ENCODE measurements at places on chromosomes 3 and 15.

- DNase-seq = no peak
These were observed 3.3 kb downstream of the VPS8 start for GRCh38 chr3:184815046-184815930.

- DNase-seq = no peak
These were observed 202.9 kb upstream of the CADM2 start for GRCh38 chr3:84755860-84756259.

DNA sequence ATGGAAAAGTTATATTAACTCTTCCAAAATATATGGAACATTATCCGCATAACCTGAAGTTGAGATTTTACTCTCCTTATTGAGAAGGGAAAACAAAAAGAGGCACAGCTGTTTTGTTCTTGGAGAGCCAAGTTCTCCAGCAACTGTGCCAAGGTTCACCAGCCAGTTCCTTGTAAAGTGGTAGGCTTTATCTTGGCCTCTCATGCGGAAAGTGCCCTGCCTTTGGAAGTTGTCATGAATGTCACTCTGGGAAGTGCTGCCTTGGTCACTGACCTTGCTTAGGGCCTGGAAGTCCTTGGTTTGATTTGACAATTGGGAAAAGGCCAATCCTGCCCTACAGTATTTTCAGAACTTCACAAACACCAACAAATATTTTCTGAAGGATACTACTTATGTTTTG lies 44.2 kb upstream of the THRB start:
- no peak for DNase-seq

- no peak for DNase-seq
These were observed 25.4 kb downstream of the CYP8B1 start for GRCh38 chr3:42850263-42850662.

- no peak for DNase-seq
These were observed 15.4 kb downstream of the RNF13 start for GRCh38 chr3:149828390-149828789.

DNA sequence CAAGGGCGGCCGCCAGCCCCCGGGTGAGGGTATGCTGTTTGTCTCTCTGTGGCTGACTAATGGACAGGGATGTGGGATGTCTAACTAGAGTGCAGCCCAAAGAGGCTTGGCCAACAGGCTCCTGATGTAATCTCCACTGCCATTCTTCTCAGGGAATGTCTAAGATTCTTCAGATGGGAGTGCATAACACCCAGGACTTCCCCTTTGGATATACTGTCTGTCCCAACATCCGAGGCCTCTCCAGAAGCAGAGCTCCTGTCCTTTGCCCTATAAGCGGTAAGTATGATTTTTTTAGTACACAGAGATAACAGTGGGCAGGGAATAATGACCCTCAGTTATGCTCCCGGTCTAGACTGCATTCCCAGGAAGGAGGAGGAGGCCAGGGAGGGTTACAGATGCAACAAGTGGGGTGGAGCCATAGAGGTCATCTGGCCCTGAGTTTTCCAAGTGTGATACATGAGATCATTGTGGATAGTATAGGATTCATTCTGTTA lies 62.5 kb upstream of the SLCO2A1 start:
- DNase-seq = no peak

GRCh38 chr3:123648696-123649405 lies 64.0 kb upstream of the HACD2 start:
- DNase-seq = no peak

DNA sequence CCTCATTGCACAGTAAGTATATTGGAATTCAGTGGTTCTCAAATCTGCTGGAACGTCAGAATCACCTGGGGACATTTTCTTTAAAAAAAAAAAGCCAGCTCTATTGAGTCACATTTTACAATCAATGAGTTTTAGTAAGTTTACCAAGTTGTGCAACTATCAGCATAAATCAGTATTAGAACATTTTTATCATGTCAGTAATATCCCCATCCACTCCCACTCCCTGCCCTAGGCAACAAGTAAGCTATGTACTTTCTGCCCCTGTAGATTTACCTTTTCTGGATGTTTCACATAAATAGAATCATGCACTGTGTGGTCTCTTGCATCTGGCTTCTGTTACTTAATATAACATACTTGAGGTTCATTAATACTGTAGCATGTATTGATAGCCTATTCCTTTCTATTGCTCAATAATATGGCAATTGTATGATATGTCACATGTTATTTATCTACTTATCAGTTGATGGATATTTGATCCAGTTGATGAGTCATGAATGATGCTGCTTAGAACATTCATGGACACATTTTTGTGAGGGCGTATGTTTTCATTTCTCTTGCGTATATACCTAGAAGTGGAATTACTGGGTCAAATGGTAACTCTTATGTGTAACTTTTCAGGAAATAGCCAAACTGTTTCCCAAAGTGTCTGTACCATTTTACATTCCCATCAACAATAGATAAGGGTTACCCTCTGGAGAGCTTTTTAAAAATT lies 180.5 kb downstream of the THSD4 start:
- DNase-seq = no peak

DNA sequence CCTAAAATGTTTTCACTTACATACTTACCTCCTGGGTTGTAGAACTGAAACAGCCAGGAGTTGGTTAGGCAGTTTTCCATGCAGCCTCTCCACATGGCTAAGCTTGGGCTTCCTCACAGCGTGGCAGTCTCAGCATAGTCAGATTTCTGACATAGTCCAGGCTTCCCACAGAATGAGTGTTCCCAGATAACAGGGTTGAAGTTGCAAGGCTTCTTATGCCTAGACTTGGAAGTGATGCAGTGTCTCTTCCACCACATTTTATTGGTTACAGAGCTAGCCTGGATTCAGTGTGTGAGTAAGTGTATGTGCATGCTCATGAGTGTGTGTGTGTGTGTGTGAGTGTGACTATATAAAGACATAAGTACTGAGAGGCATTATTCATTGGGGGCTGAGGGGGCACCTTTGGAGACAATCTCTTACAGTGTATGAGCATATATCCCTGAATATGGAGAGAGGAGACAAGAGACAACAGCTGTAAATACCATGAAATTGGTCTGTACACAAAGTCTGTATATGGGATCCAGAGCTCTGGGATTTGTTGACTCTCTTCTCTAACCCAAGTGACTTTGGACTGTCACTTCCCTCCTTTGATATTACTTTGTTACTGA lies 78.1 kb downstream of the ZNF621 start:
- DNase-seq = no peak

GRCh38 chr3:131702146-131702545 lies 199.4 kb upstream of the MRPL3 start:
- no peak for DNase-seq

GRCh38 chr15:91408476-91409076 lies 308.5 kb downstream of the SV2B start:
- no peak for DNase-seq

DNA sequence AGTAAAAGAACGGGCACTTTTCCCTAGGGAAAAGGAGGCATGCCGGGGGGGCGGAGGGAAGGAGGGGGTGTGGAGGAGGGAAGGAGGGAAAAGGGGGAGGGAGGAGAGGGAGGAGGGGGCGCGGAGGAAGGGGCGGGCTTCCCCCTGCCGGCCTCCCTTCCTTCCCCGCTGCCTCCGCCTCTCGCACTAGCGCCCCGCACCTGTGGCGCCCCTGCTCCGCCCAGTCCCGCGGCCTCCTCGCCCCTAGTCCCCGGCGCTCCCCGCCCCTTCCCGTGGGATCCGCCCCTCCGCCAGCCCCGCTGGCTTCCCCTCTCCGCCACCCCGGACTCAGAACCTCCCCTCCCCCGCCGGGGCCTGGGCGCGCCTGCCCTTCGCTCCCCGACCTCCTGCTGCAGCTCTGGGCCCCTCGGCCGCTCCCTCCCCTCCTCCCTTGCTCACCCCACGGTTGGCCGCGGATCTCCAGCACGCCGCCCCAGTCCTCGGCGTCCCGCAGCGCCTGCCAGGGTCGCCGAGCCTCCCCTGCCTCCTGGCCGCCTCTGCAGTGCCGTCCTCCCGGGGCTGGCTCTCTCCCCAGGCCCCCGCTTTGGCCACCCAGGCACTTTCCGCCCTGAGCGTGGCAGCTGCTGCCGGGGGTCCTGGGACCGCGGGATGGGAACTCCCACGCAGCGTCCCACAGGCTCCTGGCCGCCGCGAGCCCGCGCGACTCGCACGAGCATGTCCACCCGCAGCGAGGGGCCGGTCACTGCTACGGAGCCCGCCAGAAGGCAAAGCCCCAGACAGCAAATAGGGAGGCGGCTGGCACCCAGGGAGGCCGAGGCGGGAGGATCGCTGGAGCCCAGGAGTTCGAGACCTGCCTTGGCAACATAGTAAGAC lies 147.4 kb downstream of the TJP1 start:
- DNase-seq = no peak

DNA sequence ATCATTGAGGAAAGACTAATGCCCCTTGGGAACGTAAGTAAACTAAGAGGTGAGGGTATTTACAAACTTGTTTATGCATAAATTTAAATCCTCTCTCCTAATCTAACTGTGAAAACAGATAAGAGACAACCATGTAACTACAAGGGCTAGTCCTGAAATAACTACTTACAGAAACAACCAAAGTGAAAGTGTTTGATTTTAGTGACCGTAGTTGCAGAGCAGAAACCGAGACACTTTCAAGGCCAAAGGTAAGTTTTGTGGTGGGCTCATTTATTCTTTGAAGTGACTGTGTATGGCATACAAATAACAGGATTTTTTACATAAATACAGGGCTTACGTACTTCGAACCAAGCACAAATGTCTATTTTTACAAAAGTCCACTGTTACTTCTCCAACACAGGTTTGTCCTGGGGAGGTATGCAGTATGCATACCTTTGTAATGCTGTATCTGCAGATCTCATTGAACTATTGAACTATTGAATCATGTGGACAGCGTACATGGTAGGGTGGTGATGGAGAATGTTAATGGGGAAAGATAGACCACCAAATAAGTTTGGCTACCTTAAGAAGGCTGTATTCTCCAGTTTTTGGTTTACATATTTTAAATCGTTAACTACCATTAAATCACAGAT lies 99.6 kb upstream of the RBMS3 start:
- no peak for DNase-seq

- no peak for DNase-seq
These were observed 108.4 kb downstream of the LSM3 start for GRCh38 chr3:14286887-14287500.

DNA sequence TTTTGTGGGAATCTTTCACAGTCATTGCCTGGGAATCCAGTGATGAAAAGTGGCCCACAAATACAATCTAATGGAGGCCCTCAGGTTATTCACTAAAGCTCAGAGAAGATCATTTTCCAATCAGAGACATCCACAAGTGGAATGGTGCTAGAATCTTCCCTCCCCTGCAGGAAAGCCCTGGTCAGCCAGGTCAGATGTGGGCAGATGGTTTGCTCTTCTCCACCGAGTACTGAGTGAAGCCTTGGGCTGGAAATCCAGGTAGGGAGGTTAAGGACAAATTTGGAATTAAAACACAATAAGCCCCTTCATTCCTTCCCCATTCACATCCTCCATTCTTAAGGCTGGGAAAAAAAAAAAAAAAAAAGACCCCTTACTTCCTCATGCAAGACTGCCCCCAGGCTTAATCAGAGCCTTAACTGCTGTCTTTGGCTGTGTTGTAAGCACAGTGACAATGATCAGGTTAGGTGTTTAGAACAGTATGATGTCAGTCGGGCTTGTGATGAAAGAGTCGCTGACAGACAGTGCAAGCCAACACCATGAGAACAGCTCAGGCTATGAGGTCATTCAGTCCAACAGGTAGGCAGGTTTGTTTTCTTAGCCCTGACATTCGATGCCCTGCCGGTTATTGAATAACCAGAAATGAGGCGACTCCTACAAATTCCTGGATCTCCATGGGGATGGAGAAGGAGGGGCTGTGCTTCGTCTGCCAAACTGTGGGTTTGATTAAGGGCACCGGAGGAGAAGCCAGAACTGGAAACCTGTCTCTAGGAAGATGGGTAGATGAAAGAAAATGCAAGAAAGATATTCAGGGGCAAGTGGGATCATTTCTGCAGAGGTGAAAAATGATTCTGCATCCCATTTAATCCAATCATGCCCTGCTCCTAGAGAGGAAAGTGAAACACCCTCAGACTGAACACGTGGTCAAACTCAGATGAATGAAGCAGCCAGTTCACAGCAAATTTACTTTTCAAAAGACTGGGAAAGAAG lies 23.5 kb upstream of the HES1 start:
- DNase-seq = no peak

- DNase-seq = no peak
These were observed 58.6 kb downstream of the SYNM start for GRCh38 chr15:99163271-99164062.

- DNase-seq = no peak
These were observed 106.2 kb upstream of the UBE3A start for GRCh38 chr15:25545017-25545416.

DNA sequence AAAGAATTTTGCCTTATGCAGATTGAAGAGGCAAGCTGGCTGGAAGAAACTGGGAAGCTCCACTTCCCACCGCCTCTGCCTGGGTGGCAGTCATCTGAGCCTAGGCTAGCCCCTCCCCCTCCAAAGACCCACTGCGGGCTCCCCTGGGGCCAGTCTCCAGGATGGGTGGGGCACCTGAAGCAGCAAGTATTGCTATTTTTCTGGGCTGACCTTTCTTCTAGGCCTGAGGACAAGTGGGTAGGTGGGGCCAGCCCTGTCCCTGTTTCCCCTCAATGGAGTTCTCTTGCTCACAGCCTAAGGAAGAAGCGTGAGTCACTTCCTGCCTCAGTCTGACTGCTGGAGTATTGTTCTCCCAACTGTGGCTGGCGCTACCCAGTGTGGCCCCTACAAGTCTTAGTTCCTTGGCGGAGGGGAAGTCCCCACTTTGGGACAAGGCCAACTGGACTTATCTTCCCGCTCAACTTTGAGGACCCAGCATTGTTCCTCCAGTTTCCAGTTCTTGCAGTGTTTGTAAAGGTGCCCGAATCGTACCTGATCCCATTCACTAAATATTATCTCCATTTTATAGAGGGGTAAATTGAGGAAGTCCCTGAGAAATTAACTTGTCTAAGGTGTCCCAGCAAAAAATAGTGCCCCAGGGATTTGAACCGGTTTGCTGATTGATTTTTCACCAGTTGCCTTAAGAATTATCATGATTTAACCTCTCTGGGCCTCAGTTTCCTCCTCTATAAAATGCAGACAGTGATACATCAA lies 1.4 kb downstream of the FURIN start:
- DNase-seq = no peak

DNA sequence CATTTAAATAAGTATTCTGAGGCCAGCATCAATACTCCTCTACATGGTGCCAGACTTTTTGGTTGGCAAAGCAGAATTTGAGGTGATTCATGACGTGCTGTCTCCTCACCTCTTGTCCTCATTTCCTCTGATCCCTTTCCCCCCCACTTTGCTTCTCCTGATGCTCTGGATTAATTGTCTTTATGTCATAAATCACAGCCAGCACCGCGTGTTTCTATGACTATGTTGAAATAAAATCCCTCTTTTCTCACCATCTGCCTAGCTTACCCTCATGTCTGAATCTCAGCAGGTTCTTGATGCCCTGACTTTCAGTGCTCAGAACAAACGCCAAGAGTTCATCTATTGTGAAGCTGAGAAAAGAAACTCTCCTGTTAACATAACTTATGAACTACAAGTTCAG lies 19.7 kb upstream of the PTPRG start:
- no peak for DNase-seq

DNA sequence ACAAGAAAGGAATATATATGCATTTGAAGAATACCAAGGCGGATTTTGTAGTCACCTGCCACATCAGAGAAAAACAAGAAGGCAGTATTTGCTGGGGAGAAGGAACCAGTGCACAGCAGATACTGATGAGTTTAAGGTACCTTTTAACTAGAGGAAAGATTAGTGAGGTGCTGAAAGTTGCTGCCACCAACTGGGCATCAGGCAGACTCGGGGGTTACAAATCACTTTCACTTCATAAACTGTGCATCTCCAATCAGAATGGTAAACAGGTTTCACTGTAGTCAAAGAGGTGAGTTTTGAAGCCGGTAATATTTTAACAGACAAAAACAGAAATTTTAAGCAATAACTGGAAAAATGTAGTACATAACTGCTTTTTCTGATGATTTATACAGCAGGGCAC lies 4.1 kb downstream of the FBN1 start:
- no peak for DNase-seq

- no peak for DNase-seq
These were observed 158.0 kb upstream of the UBE2E1 start for GRCh38 chr3:23647706-23648258.

Data from stimulated activated CD8-positive, alpha-beta memory T cell treated with anti-CD3 and anti-CD28 coated beads, Interleukin-4, amount 100 ng/mL, for 1 hour (primary cell).